HFFc6 (cell line): ENCODE measurements at places on chromosomes 13 and 19. TPM values are rescaled to one million over a fixed set of nuclear protein-coding genes. Genes with fewer than 3 reads are reported as not detected.

GRCh38 chr13:29164116-29164515, 344.0 kb downstream of the MTUS2 start:
- DNase-seq, result no peak

GRCh38 chr13:87198371-87198770, 472.8 kb upstream of the SLITRK5 start:
- no peak for DNase-seq

DNA sequence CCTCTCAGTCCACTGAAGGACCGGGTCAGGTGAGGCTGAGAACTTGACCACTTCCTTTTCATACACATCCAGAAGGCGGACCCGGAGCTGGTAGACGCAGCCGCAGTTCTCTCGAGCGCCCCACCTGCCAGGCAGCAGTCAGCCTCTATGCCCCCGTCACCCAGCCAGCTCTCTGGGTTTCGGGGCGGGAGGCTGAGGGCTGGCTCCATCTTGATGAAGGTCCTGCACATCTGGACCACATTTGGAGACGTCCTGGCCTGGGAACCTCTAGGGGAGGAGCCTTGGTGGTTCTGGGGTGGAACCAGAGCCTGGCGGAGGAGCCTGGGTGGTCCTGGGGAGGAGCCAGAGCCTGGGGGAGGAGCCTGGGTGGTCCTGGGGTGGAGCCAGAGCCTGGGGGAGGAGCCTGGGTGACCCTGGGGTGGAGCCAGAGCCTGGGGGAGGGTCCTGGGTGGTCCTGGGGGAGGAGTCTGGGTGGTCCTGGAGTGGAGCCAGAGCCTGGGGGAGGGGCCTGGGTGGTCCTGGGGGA, 14.3 kb downstream of the MRPS12 start:
- no peak for DNase-seq

- DNase-seq, result no peak
These were observed 11.1 kb downstream of the NTN5 start for GRCh38 chr19:48661711-48662090.

DNA sequence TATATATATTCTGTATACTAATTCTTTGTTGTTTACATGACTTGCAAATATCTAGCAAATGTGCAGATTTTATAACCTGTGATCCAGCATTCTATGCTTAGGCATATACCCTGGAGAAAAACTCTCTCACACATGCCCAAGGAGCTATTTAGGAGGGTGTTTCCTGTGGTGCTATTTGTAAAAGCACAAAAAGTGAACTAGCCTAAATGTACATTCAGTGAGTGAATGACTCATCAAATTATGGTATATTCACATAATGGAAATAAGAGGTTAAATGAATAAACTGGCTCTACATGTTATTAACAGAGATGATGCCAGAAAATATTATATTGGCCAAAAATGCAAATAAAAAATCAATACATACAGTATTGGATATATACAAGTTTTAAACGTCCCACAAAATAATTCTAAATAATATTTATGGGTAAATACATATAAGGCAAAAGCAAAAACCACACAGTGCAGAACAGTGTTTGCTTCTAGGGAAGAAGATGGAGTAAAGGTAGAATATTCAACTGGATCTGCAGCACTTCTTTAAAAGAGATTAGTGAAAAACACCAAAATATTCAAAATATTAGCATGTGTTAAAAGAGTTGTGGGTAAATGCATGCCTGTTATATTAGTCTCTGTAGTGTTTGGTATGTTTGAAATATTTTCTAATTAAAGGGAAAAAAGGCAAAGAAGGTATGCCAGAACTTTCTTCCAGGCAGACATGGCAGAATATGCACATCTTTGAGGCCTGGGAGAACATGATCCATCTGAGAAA, 344.7 kb downstream of the KLF5 start:
- no peak for DNase-seq

- DNase-seq, result no peak
These were observed 45.7 kb downstream of the CD320 start for GRCh38 chr19:8262431-8262830.

DNA sequence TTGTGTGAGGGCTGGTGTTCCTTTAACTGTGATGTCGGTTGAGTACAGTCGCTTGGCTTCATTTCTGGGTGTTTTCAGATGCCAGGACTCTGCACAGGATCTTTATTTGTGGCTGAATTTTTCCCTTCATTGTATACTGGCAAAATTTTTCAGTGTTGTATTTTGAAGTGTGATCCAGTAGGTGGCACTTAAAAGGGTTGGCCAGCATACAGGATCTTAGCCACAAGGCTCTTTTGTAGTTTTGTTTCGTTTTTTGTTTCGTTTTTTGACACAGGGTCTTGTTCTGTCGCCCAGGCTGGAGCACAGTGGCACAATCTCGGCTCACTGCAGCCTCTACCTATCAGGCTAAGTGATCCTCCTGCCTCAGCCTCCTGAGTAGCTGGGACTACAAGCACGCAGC, 8.7 kb downstream of the FCAR start:
- DNase-seq, result no peak

DNA sequence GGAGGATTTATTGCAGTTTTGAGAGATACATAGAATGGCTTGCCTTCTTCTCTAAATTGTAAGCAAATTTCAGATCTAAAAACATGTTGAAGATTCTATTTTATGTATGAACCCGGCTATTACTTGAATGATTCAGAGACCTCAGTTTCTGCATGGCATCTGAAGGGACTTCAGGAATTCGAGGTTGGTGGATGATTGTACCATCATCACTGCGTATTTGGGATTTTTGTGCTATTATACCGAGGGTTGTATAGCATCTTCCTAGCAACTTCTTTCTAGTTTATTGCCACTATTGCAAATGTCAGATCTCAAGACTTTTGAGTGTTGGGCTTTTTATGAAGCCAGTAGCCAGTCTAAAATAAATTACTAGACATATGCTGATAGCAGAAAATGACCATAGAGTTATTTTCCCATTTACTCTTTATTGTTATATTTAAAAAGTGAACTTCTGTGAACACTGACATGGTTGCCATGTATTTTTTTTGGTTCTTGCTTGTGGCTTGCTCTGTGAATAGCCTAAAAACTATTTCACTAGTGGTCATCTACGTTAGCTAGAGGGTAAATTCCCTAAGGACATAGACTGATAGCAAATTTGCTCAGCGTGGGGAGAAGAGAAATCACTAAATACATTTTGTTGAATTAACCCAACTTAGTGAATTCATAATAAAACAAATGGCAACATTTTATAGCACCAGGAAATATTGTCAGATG, 70.6 kb upstream of the KLF12 start:
- DNase-seq, result peak; percentile 31

DNA sequence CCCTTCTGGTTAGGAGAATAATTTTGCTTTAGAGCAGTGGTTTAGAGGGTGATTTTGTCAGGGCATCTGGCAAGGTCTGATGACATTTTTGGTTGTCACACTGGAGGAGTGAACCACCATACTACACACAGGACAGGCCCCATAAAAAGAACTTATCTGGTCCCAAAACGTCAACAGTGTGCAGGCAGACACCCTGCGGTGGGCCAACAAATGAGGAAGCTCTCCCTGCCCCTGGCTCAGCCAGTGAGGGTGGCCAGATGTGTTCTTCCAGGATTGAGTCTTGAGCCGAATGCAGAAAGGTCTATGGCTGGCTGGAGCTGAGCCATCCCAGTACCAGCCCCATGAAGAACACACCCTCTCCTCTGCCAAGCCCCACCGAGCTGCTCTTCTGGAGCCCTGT, 149.2 kb downstream of the MIPEP start:
- DNase-seq, result no peak

GRCh38 chr19:6103217-6103644, 7.1 kb downstream of the RFX2 start:
- peak; percentile 95 for DNase-seq

GRCh38 chr13:82165396-82166174, 1716.7 kb downstream of the SLITRK1 start:
- DNase-seq, result no peak

- no peak for DNase-seq
These were observed 28.1 kb downstream of the ATP4B start for GRCh38 chr13:113629866-113630265.

GRCh38 chr13:41244556-41244955, 18.8 kb downstream of the MTRF1 start:
- DNase-seq, result no peak

DNA sequence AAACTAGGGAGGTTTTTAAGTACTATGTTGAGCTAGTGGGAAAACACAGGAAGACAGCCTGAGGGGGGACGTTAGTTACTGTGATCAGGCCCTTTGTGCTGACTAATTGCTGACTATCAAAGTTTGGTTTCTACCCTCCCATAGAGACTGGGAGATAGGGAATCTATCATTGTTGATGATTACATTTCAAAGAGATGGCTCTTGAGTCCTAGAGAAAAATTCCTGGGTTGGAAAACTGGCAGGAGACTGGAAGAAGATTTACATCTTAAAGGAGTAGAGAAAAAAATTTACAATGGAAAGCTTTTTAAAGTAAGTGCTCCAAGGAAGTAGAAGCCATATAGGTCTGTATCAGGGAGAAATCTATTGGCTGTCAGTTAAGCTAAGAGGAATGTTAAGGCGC, 522.0 kb upstream of the KLHL1 start:
- no peak for DNase-seq

DNA sequence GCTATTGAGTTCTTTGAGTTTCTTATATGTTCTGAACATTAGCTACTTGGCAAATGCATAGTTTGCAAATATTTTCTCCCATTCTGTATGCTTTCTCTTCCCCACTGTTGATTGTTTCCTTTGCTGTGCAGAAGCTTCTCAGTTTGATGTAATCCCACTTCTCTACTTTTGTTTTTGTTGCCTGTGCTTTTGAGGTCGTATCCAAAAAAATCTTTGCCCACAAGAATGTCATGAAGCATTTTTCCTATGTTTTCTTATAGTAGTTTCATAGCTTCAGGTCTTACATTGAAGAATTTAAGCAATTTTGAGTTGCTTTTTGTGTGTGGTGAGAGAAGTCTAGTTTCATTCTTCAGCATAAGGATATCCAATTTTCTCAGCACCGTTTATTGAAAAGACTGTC, 536.7 kb upstream of the ARGLU1 start:
- DNase-seq, result no peak

DNA sequence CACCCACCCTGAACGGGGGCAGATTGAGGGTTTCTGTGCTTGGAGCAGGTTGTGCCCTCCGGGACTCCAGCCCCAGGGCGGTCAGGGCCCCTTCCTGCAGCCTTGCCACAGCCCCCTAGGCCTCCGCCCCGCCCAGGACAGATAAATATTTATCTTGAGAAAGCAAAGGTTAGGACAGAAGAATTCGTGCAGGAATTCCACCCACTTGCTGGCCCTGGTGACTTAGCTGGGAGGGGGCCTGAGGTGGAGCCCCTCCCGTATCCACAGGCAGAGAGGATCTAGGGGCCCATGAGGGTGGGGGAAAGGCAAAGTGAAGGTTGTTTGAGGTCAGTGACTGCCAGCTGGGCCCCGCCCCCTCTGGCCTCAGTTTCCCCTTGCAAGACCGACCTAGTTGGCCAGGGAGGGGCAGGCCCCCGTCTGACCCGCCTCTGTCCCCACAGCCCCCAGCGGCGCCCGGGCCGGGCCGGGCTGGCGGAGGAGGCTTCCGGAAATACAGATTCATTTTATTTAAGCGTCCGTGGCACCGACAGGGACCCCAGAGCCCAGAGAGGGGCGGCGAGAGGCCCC, 5.2 kb downstream of the MIDN start:
- no peak for DNase-seq

- DNase-seq, result peak; percentile 96
These were observed 9.0 kb upstream of the MEIS3 start for GRCh38 chr19:47428177-47428894.

DNA sequence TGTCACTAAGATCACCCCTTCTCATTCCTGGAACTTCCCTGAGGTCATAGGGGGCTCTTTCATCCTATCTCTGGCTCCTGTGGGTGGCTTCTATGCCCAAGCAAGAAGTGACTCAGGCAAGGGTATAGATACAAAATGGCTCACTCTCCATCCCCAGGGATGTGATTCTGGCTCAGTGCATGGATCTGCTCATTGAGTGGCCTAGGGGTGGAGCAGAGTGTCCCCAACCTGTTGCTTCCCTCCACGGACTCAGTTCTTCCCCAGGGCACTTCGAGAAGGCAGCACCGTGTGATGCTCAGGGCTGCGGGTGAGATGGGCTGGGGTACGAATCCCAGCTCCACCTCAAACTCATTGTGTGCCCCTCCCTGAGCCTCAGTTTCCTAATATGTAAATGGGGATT, 136.4 kb downstream of the PTPRS start:
- no peak for DNase-seq

- DNase-seq, result no peak
These were observed 59.4 kb downstream of the KDM4B start for GRCh38 chr19:5028229-5028886.

DNA sequence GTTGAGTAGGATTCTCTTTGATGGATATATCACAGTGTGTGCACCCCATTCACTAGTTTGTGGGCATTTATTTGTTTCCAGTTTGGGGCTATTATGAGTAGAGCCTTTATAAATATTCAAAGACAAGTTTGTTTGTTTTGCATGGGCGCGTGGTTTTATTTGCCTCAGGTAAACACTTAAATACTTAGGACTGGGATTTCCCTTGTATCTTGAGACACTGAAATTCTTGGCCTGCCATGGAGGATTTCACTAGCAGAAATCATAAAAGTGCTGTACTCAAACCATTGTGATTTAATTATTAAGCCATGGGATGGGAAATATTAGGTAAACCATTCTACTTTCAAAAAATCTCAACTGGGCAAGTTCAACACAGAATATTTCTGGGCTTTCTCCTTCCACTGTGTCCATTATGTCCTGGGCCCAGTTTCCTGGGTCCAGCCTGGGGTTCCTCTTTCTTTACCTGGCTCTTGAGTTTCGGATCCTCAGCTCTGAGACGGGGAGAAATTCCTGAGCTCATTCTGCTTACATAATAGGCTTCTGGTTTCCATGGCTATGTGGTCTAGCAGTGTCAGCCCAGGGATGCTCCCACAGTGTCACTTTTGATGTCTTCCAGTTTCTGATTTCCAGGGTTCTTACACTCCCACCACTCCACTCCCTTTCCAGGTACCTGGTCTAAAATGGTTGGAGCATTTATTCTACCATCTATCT, 14.4 kb downstream of the MYO16 start:
- DNase-seq, result no peak

COL4A2 gene
- 222 to 333 TPM (median 268 TPM) in 3 replicates for total RNA-seq

ZNF567 gene
- total RNA-seq, result 4.1 to 5.4 TPM (median 4.2 TPM) in 3 replicates

DAND5 gene
- not detected in 2 replicates for total RNA-seq

NLRP7 gene
- total RNA-seq, result not detected in 3 replicates

ATP8A2 gene
- not detected in 3 replicates for total RNA-seq

CYP2A6 gene
- not detected in 3 replicates for total RNA-seq

APOE gene
- 2.7 to 7.4 TPM (median 4.4 TPM) in 3 replicates for total RNA-seq

PCDH20 gene
- total RNA-seq, result not detected in 3 replicates

SLC39A3 gene
- 44.7 to 48.3 TPM (median 46.5 TPM) in 3 replicates for total RNA-seq
